Psoas muscle (tissue), 8 donors: ENCODE measurements at places on chromosomes 4 and X. TPM values are rescaled to one million over a fixed set of nuclear protein-coding genes. Genes with fewer than 3 reads are reported as not detected.

- H3K36me3 ChIP-seq: no peaks in the 10 kb centered on the region
- H3K4me1 ChIP-seq: no peaks in the 10 kb centered on the region
- no peak overlapping the region for H3K27ac ChIP-seq
Observed at GRCh38 chrX:147850875-147851274, 60.8 kb upstream of the FMR1 start.

FAM184B gene
- total RNA-seq: 1.1 TPM

GRCh38 chr4:127211650-127212560 lies 420.9 kb upstream of the INTU start:
- no peaks in the 10 kb centered on the region for H3K36me3 ChIP-seq
- H3K27ac ChIP-seq: no peak overlapping the region
- H3K27me3 ChIP-seq: no peaks in the 10 kb centered on the region
- no peak for DNase-seq
- H3K4me3 ChIP-seq: no peak overlapping the region
- H3K4me1 ChIP-seq: no peaks in the 10 kb centered on the region

GRCh38 chr4:79576429-79576753 lies 168.4 kb upstream of the GK2 start:
- no peaks in the 10 kb centered on the region for H3K4me1 ChIP-seq
- no peak for DNase-seq
- H3K36me3 ChIP-seq: no peaks in the 10 kb centered on the region
- no peak overlapping the region for H3K27ac ChIP-seq
- H3K27me3 ChIP-seq: no peaks in the 10 kb centered on the region

DNA sequence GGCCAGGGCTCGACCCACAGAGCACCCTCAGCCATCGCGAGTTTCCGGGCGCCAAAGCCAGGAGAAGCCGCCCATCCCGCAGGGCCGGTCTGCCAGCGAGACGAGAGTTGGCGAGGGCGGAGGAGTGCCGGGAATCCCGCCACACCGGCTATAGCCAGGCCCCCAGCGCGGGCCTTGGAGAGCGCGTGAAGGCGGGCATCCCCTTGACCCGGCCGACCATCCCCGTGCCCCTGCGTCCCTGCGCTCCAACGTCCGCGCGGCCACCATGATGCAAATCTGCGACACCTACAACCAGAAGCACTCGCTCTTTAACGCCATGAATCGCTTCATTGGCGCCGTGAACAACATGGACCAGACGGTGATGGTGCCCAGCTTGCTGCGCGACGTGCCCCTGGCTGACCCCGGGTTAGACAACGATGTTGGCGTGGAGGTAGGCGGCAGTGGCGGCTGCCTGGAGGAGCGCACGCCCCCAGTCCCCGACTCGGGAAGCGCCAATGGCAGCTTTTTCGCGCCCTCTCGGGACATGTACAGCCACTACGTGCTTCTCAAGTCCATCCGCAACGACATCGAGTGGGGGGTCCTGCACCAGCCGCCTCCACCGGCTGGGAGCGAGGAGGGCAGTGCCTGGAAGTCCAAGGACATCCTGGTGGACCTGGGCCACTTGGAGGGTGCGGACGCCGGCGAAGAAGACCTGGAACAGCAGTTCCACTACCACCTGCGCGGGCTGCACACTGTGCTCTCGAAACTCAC lies 3.6 kb downstream of the MID1IP1 start:
- DNase-seq: peak; percentile 41
- no peaks in the 10 kb centered on the region for H3K27me3 ChIP-seq
- H3K4me1 ChIP-seq: no peaks in the 10 kb centered on the region
- no peaks in the 10 kb centered on the region for H3K36me3 ChIP-seq

NHS gene
- total RNA-seq: 0.38 TPM

GRCh38 chr4:15159477-15160019 lies 157.3 kb downstream of the CPEB2 start:
- H3K4me3 ChIP-seq: no peak overlapping the region
- no peaks in the 10 kb centered on the region for H3K36me3 ChIP-seq
- H3K4me1 ChIP-seq: no peaks in the 10 kb centered on the region
- H3K27ac ChIP-seq: no peak overlapping the region
- H3K27me3 ChIP-seq: no peaks in the 10 kb centered on the region

MND1 gene
- not detected for total RNA-seq

DNA sequence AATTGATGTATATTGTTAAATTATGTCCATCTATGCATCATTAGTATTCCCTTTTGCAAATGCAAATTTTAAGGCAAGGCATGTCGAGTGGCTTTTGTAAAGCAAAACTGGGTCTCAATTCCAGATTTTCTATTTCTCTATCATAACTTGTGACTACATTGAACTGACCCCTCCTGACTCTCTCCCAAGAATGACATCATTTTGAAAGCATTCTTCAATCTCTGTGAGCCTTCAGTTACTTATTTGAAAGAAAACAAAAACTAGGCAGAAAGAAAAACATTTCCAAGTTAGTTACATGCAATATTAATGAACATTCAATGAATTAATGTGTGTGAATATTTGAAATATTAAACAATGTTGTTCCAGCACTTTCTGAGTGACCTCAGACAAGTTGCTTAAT lies 314.3 kb upstream of the CLNK start:
- no peaks in the 10 kb centered on the region for H3K27me3 ChIP-seq
- no peak overlapping the region for H3K4me3 ChIP-seq
- H3K36me3 ChIP-seq: no peaks in the 10 kb centered on the region
- H3K4me1 ChIP-seq: no peaks in the 10 kb centered on the region
- no peak for DNase-seq

STATH gene
- not detected for total RNA-seq

DNA sequence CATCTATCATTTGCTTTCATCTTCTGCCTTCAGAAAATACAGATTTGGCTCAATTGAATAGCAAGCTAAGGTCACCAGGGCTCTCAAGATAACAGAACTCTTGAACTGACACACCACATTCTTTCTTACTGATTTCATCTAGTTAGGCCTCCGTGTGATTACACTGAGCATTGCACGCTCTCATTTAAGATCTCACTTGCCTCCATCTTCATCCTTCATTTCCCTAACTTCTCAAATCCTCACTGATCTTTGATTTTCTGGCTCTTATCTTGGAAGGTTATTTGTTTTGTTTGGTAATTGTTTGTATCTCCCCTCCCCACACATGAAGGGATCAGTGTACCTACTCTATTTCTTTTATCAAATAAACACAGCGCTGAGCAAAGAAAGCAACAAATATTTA lies 47.7 kb downstream of the MANBA start:
- no peak overlapping the region for H3K27ac ChIP-seq
- no peaks in the 10 kb centered on the region for H3K4me1 ChIP-seq
- no peaks in the 10 kb centered on the region for H3K36me3 ChIP-seq
- no peak for DNase-seq
- H3K27me3 ChIP-seq: no peaks in the 10 kb centered on the region
- H3K4me3 ChIP-seq: no peak overlapping the region

PAGE4 gene
- total RNA-seq: 1.4 TPM

DNA sequence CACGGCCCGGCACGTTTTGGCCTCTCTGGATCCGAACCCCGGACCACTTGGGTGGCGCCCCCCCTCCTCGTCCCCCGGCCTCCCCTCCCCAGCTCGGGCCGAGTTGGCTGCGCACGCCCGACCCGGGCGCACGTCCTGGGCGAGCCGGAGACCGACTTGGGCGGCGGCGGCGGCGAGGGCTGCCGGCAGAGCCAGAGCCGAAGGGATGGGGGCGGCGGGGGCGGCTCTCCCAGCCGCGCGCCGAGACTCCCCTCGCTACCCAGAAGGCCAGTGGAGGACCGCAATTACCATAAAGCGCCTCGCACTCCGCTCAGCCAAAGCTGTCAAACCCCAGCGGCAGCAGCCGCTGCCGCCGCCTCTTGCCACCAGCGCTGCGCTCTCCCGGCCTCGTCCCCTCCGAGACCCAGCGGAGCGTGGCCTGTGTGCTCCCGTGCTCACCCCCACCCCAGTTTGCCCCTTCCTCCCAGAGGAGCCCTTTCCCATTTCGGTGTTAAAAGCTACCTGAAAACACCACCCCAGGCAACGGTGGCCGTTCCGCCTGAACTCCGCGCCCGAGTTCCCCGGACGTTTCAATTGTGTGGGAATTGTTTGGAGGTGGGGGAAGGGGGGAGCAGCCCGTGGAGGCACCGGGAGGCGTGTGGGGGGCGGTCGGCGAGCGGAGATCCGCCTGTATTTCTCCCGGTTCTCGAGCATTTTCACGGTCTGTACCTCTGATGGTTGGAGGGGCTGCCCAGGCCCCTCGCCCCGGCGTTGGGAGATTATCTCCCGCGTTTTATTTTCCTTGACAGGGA lies 701 bp upstream of the BCOR start:
- peak; percentile 40 for DNase-seq
- peak overlapping the region; percentile 91 for H3K27ac ChIP-seq
- no peaks in the 10 kb centered on the region for H3K36me3 ChIP-seq
- peaks cover 5% of the 10 kb centered on the region for H3K4me1 ChIP-seq

GRCh38 chr4:154634058-154634457 lies 21.6 kb upstream of the FGG start:
- no peak overlapping the region for H3K27ac ChIP-seq
- no peak for DNase-seq
- no peak overlapping the region for H3K4me3 ChIP-seq

DNA sequence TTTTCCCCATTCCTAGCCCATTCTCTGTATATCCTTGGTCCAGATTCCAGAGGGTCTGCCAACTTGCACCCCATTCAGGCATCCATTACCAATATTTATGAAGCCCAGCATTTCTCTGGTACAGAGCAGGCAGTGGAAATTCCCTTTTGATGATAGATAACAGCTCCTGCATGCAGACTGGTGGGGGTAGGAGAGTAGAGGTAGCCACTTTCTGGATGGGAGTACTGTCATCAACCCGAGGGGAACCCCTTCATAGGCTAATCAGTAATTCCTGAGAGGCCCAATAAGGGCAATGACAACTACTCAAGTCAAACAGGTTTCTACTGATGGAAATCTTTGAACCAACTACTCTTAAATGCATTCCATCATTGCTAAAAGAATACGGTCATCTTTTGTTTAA lies 63.7 kb downstream of the COL25A1 start:
- DNase-seq: no peak
- H3K4me1 ChIP-seq: peaks cover 19% of the 10 kb centered on the region
- H3K36me3 ChIP-seq: no peaks in the 10 kb centered on the region
- no peaks in the 10 kb centered on the region for H3K27me3 ChIP-seq

- H3K4me1 ChIP-seq: no peaks in the 10 kb centered on the region
- H3K36me3 ChIP-seq: no peaks in the 10 kb centered on the region
Observed at GRCh38 chrX:55144697-55145096, 55.9 kb downstream of the PAGE2 start.

DNA sequence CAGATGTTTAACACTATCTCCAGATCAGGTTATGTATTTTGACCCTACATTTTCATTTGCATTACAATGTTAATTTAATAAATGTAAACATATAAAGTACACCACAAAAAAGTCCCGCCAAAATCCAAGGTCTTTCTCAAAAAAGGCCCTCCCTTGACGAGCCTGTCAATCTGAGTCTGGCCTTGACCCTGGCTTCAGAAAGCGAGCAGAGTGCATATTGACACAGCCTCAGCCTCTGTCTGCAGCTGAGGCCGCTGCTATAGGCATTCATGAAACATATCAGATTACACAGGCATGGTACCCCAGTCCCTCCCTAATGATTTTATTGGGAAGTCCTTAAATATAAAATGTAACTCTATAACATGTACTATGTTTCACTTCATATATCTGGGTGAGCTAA lies 6.2 kb downstream of the MBNL3 start:
- no peak for DNase-seq
- no peaks in the 10 kb centered on the region for H3K36me3 ChIP-seq
- H3K4me3 ChIP-seq: no peak overlapping the region

DNA sequence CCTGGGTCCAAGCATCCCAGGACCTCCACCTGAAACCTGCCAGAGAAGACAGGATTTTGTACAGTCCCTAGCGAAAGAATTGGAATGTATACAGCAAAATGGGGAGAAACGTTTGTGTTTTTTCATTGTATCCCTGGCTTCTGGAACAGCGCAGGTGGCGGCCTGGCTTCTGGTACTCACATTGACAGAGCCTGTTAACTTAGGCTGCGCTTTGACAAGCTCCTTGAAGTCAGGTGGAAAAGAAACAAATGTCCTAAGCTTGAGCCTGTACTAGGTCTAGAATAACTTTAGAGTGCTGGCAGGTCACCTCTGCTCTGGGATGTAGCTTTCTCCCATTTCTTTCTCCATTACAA lies 343.7 kb upstream of the KLF3 start:
- no peak for DNase-seq
- H3K4me1 ChIP-seq: peaks cover 19% of the 10 kb centered on the region
- H3K4me3 ChIP-seq: no peak overlapping the region
- H3K27me3 ChIP-seq: no peaks in the 10 kb centered on the region
- no peaks in the 10 kb centered on the region for H3K36me3 ChIP-seq

DNA sequence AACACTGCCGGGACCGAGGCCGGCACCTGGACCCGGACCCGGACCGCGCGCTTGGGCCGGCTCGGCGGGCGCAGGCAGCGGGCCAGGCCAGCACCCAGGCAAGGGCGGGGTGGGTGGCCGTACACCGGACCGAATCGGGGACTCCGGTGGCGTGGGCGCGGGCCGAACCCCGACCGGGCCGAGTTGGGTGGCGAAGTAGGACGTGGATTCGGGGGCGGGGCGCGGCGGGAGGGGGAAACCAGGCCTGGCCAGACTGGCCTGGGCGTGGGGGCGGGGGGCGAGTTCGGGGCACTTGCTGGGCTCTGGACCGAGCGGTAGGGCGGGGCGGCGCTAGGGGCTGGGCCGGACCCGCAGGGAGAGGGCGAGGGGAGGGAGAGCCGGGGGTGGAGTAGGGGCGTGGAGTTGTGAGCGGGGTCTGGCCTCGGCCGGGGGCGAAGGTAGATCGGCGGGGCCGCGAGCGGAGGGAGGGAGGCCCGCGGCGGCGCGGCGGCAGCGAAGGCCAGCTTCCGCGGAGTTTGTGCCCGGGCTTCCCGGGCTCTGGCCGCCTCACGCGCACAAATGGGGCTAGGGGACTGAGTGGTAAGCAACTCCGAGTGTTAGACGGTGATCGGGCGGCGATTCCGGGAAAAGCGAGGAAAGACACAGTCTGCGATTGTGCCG lies 1.8 kb upstream of the BCORL1 start:
- no peaks in the 10 kb centered on the region for H3K36me3 ChIP-seq
- no peaks in the 10 kb centered on the region for H3K27me3 ChIP-seq
- H3K4me3 ChIP-seq: no peak overlapping the region
- DNase-seq: peak; percentile 70
